ENCODE measurements at places on chromosomes 16 and 17.

DNA sequence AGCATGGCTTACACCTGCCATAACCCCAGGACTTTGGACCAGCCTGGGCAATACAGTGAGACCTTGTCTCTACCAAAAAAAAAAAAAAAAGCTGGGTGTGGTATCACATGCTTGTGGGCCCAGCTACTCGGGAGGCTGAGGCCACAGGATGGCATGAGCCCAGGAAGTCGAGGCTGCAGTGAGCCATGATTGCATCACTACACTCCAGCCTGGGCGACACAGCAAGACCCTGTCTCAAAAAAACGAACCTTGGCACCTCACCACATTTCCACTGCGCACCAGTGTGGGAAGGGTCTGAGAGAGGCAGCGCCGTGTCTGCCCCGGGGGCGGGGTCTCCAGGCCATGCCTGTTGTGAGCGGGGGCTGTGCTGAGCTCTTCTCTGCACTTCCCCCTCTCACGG lies 6.3 kb downstream of the ACSF3 start:
- no peak for DNase-seq

GRCh38 chr17:19857640-19858039 lies 10.1 kb downstream of the ULK2 start:
- no peak for DNase-seq

- DNase-seq, result no peak
Measured at GRCh38 chr17:46135126-46135812, 58.0 kb downstream of the KANSL1 start.

DNA sequence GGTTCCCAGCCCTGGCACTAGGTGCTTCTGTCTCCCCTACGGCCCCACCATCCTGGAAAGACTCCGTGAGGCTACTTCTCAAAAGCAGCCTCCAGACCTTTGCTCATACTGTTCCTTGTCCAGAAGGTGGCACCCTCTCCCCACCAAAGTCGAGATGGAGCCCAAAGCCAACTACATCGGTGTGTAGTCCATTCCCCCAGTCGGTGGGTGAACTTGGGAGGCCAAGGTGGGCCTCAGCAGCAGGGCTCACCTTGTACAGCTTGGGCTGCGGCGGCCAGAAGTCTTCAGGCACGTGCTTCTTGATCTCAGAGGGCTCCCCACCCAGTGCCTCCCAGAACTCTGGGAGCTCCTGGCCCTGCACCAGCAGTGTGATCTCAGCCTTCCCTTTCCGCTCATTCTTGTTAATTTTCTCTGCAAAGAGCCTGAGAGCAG lies 10.2 kb downstream of the FLII start:
- peak; percentile 78 for DNase-seq

GRCh38 chr17:75301502-75302206 lies 12.4 kb upstream of the SLC25A19 start:
- DNase-seq, result no peak

DNA sequence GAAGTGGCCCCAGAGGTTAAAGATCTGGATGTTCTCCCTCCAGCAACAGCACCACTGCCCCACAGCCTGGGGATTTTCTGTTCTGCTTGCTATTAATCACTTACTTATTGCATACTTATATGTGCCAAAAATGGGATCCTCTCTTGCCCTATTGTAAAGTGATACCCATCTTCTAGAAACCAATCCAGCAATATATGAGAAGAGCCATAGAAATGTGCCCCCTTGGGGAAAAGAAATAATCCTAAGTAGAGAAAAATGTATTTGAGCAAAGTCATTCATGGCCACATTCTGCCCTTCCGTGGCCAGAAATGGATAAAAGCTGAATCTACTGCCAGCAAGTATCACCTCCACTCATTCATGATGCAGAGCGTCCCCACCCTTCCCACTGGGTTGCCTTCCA lies 20.9 kb downstream of the SOST start:
- no peak for DNase-seq

- DNase-seq, result no peak
Measured at GRCh38 chr16:78348068-78348467, 248.6 kb downstream of the WWOX start.

DNA sequence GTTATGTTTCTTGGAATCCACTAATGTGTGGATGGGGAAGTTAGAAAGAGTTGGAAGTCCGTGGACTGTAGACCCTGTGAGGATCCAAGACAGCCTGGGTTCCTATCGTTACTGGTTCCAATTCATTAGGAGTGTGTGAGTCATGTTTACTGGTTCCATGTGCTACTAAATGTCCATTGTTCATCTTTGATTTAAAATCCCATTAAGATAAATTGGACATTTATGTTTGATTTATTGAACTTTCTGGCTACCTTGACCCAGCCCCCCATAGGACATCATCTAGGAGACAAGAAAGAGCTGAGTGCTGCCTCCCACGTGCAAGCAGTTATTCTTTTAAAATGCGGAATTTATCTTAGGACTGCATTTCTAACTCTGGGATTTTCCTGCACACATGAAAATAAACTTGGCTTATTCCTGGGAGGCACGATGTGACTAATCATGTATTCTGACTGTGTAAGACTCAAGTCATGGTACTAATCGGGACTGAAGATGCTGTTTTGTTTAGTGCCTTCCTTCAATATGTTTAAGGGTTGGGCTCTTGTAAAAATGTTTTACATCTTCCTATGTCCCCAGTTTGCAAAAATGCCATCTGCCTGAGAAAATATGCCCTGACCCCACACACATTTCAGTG lies 53.4 kb downstream of the RGS9 start:
- no peak for DNase-seq

GRCh38 chr16:30526137-30526822 lies at the start of gene ZNF768:
ZNF768 (minus strand) TSS chr16:30526566; CDS start chr16:30526413, 153 bp downstream.
- peak; percentile 46 for DNase-seq

GRCh38 chr17:5123343-5124124 lies 7.7 kb downstream of the USP6 start:
- DNase-seq, result no peak

- no peak for DNase-seq
Measured at GRCh38 chr17:40209404-40210093, 9.6 kb upstream of the WIPF2 start.

GRCh38 chr16:64345142-64345541 lies 776.7 kb downstream of the CDH11 start:
- no peak for DNase-seq

GRCh38 chr17:9924735-9925191 lies 19.7 kb upstream of the RCVRN start:
- no peak for DNase-seq

DNA sequence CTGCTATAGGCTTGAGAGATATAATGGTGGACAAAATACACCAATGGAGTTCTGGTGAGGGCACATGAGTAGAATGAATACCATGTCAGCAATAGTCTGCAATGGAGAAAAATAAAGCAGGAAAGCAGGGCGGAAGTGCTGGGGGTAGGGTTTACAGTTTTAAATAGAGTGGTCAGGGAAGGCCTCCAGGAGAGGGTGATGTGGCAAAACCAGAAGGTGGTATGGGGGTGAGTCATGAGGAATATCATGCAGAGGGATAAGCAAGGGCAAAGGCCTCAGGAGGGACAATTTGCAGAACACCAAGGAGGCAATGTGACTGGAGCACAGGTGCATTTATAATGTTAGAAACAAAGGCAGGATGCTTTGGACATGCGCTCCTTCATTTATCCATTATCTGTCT lies 102.0 kb downstream of the ITFG1 start:
- DNase-seq, result no peak

DNA sequence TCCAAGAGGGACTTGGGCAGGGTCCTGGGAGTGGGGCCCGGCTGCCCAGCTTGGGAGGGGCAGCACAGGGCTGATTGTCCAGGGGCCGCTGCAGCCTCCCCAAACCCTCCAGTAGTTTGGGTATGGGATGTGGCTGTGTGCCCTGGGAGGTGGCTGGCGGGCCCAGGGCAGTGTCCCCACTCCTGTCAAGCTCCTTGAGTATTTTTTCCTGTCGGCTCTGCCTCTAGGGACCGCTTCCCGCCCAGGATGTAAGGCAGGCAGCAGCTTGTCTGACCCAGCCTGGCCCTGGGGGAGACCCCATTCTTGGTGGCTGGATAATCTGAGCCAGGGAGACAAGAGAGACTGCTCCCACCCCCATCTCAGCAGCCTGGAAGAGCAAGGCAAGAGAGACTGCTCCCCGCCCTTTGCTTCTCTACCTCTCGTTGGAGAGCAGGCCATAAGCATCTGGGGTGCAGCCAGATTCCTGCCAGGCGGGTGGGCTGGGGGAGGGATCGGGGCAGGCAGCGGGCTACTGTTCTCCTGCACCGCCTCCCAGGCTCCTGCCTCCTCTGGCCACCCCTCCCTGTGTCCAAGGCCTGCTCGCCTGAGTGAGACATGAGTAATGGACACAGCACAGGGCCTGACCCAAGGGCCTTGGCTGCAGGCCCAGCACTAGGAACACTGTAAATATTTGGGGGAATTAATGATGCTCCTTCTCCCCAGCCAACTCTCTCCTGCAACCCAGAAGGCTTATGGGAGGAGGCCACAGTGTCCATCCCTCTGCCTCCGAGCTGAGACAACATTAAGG lies 18.4 kb upstream of the ITGA3 start:
- DNase-seq, result no peak

Measured in glutamatergic neuron (in vitro differentiated cells).